Activated T-cell treated with anti-CD3 and anti-CD28 coated beads, Interleukin-2, amount 50 U/mL, for 1 hour (primary cell): ENCODE measurements at places on chromosomes 2 and 18.
A peak's percentile ranks its signal among the peaks of the same experiment; 100 is the strongest.

DNA sequence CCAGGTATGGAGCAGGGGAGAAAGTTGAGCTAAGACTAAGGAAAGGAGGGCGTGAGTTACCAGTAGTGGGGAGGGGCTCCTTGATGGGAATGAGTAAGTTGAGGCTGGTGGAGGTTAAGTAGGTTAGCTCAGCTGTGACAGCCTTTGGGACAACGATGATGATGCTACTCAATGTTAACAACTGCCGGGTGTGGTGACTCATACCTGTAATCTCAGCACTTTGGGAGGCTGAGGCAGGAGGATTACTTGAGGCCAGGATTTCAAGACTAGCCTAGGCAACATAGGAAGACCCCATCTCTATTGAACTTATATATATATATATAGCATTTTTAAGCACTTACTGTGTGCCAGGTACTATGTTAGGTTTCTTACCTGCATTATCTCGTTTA lies 48.4 kb downstream of the HK2 start:
- no peak for DNase-seq

DNA sequence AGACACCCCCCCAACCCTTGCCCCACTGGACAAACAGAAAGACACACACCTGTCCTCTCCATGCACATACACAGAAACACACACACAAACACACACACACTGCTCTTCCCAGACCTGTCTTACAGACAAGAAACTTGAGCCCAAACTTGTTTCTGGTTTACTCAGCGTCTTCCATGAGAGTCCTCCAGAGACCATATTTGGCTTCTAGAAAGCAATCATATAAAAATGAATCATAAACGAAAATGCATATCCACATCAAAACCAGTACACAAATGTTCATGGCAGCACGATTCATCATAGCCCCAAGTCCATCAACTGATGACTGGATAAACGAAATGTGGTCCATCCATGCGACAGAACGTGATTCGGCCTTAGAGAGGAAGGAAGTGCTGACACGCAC lies 84.2 kb upstream of the ASAP2 start:
- no peak for DNase-seq

GRCh38 chr18:52437161-52437560 lies 97.2 kb downstream of the DCC start:
- DNase-seq: no peak

DNA sequence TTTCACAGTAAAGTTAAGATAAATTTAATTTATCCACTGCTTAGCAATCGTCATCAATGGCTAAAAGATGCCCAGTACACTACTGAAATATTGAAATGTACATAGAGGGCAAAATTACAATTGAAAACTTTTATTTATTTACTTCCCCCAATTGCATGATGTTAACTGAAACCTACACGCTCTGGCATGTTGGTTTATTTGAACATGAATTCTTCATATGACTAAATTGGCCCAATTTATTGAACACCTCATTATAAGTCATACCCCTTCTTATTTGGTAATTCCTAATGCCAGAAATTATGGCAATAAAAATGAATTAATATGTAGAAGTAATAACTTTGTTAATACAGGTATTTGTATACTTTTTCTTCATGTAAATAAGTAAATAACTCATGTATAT lies 183.0 kb upstream of the ZC3H15 start:
- no peak for DNase-seq

GRCh38 chr2:162221064-162221463 lies 22.2 kb downstream of the FAP start:
- peak; percentile 61 for DNase-seq

DNA sequence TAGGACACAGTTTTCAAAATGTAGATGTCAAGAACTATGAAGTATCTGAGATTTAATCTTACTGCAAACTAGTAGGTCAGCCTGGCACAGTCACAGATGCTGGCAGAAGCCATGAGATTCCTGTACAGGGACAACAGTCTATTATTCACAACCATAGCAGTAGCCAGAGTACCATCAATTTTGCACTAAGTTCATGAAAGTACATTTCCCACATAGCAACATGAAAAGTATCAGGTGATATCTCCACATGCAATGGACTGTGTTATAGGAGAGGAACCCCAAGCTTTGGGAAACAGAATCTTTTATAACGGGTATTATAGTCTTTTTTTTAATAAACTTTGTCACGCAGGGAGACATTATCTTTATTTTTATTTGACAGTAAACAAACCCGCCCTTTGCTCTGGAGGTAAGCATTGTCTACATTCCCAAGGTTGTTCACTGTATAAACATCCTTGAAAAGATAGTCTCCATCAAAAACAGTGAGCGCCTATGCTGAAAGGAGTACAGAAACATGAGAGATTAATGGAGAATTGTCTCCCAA lies 33.4 kb upstream of the DPP4 start:
- no peak for DNase-seq

GRCh38 chr2:47984041-47984440 lies 77.7 kb upstream of the FBXO11 start:
- DNase-seq: no peak

GRCh38 chr2:33712674-33713073 lies 113.6 kb upstream of the FAM98A start:
- DNase-seq: no peak

DNA sequence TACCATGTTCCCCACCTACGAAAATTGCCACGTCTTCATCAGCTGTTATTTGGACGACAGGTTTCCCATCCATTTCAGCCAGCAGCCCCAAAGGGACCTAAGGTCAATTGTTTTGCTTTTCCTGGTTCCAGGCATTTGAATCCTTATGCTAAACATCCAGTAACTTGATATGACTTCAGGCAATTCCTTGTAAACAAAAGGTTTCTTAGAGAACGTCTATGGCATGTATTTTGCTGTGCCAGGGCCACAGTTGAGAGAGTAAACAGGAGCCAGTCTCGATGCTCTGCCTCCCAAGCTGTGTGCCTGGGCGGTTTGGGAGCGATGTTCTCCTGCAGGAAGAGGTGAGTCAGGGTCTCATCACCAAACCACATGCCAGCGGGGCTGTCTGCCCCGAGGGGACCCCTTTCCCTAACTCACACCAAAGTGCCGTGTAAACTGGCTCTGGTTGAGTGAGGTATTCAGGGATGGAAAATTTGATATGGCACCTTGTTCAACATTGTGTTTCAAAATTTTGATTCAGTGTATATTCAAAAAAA lies 12.9 kb upstream of the MC5R start:
- no peak for DNase-seq

- DNase-seq: no peak
These were observed 38.8 kb downstream of the AOX1 start for GRCh38 chr2:200624658-200625057.

GRCh38 chr2:28381225-28382180 lies 11.2 kb upstream of the FOSL2 start:
- no peak for DNase-seq

DNA sequence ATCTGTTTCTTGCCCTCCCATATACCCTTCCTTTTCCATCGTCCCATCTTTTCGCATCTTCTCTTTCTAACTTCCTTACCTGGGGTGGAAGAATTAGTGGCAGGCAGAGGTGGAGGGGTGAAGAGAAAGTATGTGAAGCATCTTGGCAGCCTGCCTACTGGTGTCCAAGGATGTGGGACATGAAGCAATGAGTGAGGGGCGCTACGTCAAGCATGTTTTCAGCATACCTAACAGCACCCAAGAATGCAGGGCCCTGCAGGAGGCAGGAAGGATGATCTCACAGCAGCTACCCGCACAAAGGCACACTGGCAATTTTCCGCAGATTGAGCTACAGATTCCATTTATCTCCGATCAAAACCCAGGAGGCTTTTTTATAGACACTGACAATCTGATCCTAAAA lies 42.2 kb downstream of the METTL4 start:
- no peak for DNase-seq

- no peak for DNase-seq
These were observed 51.0 kb downstream of the ADD2 start for GRCh38 chr2:70716951-70717350.
